ENCODE measurements at places on chromosomes 16 and 17.
A peak's percentile ranks its signal among the peaks of the same experiment; 100 is the strongest.

DNA sequence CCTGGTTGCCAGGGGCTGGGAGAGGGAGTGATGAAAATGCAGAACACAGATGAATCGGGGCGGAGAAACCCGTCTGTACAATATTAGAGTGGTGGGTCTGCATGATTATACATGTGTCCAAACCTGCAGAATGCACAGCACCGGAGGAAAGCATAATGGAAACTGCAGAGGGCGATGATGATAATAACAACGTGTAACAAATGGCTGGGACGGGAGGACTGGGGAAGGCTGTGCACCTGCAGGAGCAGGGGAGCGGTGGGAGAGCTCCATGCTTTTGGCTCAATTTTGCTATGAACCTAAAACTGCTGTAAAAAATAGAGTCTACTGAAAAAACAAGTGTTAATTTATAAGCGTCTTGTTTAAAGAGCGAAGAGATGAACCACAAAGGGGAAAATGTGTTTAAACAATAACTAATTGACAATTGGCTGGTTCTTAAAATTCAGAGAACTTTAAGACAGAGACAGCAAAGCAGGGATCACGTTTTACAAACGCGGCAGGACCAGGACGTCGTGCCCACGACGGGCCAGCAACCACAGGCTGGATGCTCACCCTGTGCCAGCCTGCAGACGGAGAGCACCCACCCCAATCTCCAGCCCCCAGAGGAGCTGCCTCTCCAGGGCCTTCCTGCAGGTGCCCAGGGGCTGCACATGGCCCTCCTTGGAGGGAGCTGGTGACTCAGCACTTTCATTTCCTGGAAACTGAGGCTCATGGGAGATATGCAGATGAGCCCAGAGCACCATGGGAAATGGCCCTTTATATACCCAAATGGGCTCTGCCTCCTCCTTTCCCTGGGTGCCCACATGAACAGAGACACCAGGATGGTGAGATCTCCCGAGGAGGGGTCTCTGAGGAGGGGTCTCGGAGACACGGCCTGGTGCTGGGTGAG, at the start of gene TEX19:
Gene TEX19 (plus strand): TSS at position 783 of the 886 bp plus-strand sequence. CDS start 2,904 bp downstream, outside the sequence.
- DNase-seq = no peak

GRCh38 chr17:79441356-79442160, 169.3 kb downstream of the RBFOX3 start:
- no peak for DNase-seq

GRCh38 chr16:23317266-23317661, 15.2 kb downstream of the SCNN1B start:
- no peak for DNase-seq

DNA sequence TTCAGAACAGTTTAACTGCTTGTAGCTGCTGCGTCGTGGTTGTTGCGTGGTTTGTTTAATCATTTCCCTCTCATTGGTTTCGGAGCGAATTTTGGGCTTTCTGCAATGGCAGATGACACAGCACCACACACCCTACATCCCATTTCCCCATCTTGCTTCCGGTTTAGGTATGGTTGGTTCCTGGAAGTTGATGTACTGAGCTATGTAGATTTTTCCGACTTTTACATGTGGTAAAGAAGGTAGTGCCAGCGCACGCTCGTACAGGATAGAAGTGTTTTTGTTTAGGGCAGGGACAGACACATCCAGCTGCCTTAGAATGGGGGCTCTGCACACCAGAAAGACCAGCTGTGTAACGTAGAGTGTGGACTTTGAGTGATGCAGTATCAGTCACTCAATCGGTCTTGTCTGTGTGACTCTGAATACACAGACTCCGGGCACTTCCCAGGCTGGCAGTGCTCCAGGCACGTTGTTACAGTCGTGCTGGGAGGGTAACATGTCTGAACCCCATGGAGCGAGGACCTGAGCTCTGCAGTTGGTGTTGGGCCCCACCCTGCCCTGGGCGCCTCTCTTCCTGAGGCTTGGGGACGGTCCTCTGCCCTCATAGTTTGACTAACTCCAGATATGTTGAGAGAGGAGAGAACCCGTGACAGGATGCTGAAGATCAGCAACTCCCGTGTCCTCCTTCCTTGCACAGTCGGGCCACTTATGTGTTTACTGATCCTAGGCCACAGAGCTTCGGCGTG, 172.0 kb upstream of the CHMP6 start:
- DNase-seq = peak; percentile 18

GRCh38 chr17:50672831-50673551, 34.7 kb downstream of the ANKRD40 start:
- no peak for DNase-seq

- DNase-seq = peak; percentile 85
These were observed at the start of gene TELO2 for GRCh38 chr16:1492923-1493745. TELO2 (plus strand) TSS chr16:1493360; CDS start chr16:1494282, 922 bp downstream.

DNA sequence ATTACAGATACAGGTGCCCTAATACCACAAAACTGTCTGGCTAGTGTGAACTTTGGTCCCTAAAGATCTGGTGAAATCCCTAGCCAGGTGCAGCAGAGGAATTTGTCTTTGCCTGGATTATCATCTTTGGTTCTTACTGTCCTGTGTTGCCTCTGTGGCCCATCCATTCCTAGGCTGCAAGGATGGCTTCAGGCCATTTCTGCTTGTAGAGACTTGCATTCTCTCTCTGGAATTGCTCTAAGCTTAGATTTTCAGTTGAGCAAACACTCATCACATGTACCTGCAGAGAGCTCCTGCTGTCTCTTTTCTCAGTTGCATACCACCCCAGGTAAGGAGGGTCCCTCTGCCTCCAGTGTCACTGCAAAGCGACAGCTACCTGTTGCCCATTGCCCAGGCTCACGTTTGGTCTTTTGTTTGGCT, 114.9 kb downstream of the PRKCA start:
- no peak for DNase-seq

GRCh38 chr17:11485336-11486100, 112.8 kb upstream of the DNAH9 start:
- no peak for DNase-seq
